ENCODE measurements at places on chromosomes 4 and X. TPM values are rescaled to one million over a fixed set of nuclear protein-coding genes. Genes with fewer than 3 reads are reported as not detected.

Gene RAB41
- not detected for total RNA-seq

Gene HSPA4L
- 1.5 TPM for total RNA-seq

Gene ZNF157
- total RNA-seq = not detected

Gene OTC
- total RNA-seq = not detected

Gene MTTP
- not detected for total RNA-seq

Gene TSR2
- total RNA-seq = 14.3 TPM

Gene ALB
- not detected for total RNA-seq

Gene PJA1
- 62.8 TPM for total RNA-seq

Gene PNMA5
- not detected for total RNA-seq

Gene SHROOM4
- 9.7 TPM for total RNA-seq

Gene LINC00632
- 572 TPM for total RNA-seq

Gene PNMA3
- not detected for total RNA-seq

Gene NR3C2
- 7.5 TPM for total RNA-seq

Gene VCX3B
- total RNA-seq = not detected

Gene ENAM
- total RNA-seq = not detected

Gene CYSLTR1
- 5.7 TPM for total RNA-seq

Gene ART3
- total RNA-seq = not detected

Gene ITIH6
- not detected for total RNA-seq

Gene AMOT
- 11.1 TPM for total RNA-seq

Gene LNX1
- 11.9 TPM for total RNA-seq

Gene PLS3
- total RNA-seq = 105 TPM

Gene CTAG1B
- total RNA-seq = not detected

Gene EDNRA
- 8.0 TPM for total RNA-seq

Gene FAM114A1
- total RNA-seq = 100 TPM

Gene CENPVL1
- total RNA-seq = not detected

Gene RAI2
- total RNA-seq = 56.4 TPM

Gene CC2D2A
- total RNA-seq = 8.7 TPM
